ENCODE measurements at places on chromosomes 16 and 17.

DNA sequence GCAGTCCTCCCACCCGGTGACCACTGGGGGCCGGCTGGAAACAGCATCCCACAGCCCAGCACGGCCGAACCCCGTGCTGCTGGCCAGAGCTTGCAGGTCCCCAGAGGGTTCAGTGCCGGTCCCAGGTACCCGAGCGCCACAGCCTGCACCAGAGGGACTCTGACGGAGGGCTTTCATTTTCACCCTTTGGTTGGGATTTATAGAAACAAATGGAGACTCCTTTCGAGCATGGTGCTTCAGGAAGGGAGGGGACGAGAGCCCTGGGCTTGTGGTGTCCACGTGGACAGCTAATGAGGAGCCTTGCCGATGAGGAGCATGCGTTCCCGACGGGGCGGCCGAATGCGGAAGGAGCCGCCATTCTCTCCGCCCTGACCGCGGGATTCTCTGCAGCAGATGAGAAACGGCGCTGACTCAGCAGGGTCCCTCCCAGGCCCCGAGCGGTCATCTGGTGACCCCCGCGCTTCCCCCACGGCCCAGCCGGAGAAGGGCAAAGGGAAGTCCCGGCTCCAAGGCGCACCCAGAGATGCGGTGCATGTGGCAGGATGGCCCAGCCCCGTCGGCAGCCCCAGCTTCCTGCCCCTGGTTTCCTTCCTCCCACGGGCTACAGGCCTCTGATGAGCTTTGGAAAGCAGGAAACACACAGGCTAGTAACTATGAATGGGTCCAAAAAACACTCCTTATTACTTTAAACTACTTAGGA lies 9.8 kb downstream of the SLC38A10 start:
- peak; percentile 56 for DNase-seq

- no peak for DNase-seq
Observed at GRCh38 chr16:69916462-69916861, 34.7 kb upstream of the CLEC18A start.

- DNase-seq, result no peak
Observed at GRCh38 chr16:27767081-27767480, 217.1 kb downstream of the KATNIP start.

DNA sequence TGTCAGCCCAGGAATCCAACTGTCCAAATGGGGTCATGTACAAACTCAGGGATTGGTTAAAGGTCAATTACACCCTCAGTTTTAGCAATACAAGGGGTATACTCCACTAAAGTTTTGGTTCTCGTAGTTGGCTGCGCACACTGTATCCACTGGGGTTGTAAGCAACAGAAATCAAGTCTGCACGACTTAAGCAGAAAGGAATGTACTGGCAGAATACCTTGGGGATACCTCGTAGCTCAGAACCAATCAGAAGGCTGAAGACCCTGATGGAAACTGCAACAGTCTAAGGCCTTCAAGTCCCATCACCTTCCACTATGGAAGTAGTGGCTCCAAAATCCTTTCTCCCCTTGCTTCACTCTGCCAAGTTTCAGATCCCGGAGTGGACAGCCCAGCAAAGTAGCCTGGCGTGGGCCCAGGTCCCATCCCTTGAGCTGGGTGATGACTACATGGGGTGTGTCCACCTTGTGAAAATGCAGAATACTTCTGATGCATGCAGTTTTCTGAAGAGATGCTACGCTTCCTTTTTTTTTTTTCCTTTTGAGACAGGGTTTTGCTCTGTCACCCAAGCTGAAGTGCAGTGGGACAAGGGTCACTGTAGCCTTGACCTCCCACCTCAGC lies 21.1 kb upstream of the RPH3AL start:
- DNase-seq, result no peak

DNA sequence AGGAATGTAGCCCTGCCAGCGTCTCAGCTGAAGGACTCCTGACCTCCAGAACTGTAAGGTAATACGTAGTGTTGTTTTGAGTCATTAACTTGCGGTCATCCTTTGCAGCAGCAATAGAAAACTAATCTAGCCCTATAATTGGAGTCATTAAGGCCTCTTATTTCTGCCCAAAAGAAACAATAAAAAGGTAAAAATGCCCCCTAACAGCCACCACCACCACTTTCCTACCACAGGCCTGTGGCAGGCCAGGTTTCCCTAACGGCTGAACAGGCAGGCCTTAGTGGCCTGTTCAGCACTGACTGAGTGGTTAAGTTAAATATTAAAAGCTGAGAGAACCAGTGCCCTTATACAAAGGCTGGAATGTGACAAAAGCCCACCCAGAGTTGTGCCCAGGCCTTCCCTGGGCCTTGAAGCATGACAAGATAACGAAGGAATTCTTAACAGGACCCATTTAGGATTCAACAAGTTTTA lies 286.5 kb upstream of the ERCC4 start:
- no peak for DNase-seq

DNA sequence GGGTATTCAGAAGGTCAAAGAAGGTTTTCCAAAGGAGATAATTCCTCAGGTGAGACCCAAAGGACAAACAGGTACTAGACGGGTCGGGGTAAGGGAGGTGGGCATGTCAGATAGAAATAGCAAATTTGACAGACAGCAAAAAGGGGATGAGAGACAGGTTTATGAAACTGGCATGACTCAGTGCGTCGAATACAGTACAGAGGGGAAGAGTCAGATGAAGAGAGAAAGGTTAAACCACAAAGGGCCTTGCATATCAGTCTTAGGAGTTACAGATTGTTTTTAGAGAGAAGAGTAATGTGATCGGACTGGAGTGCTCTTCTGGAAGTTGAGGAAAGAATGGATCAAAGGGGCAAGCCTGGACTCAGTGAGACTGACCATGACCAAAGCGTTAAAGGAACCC lies 88.4 kb downstream of the ZZEF1 start:
- DNase-seq, result no peak

DNA sequence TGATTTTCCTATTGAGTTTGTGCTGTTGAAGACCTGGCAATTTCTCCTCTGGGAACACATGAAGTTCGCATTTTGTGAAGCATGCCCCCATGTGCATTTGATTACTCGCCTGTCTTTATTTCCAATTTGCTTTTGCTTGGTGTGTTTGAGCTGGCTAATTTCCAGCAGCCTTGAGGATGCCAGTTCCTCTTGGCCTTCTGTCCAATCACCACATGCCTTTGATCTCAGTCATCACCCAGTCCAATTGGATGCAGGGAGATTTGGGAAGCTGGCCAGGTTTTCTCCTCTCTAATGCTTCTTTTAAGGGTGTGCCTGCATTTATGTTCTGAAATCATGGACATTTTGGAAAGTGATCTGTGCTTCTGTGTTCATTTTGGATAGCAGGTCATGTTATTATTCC lies 3.8 kb upstream of the TMEM100 start:
- DNase-seq, result no peak

GRCh38 chr17:62680541-62681052 lies 53.1 kb downstream of the MRC2 start:
- no peak for DNase-seq

DNA sequence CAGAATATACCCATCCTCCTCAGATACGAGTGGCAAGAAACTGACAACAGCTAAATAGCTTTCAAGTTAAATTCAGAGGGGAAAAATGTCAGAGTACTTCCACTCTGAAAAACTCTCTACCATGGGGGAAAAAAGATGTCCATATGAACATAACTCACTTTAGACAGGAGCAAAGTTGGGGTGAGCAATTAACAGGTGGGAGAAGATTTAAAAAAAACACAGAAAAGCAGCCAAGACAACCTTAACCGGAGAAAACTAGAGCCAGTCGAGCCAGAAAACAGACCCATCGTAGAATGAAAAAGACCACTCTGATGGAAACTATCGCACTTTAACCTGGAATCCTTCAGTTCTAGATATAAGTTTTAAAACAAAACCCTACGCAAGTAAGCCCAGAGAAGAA lies 833 bp downstream of the TERF2 start:
- DNase-seq, result no peak

DNA sequence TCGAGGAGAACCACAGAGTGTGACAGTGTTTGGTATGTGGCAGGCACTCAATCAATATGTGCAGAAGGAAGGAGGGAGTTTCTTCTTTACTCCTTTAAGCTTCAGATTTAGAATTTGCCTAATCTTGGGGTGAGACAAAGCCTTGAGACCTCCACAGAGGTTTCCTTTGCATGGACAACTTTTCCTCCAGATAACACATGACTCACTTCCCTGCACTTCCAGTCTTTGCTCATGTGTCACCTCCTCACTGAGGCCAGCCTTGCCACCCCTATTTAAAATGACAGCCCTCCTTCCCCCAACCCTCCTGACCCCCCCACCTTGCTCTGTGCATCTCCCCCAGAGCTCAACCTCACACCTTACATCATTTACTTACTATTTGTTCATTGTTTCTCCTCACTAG lies 17.4 kb upstream of the NOS2 start:
- DNase-seq, result no peak
